ENCODE measurements at places on chromosomes 6 and 20.

DNA sequence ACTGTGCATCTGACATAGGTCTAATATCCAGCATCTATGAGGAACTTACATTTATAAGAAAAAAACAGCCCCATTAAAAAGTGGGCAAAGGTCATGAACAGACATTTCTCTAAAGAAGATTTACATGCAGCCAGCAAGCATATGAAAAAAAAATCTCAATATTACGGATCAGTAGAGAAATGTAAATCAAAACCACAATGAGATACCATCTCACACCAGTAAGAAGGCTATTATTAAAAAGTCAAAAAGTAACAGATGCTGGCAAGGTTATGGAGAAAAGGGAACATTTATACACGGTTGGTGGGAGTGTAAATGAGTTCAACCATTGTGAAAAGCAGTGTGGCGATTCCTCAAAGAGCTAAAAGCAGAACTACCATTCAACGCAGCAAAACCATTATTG is 13.1 kb downstream of the METTL24 start:
- DNase-seq, result no peak

GRCh38 chr6:126337323-126337722 is 2.6 kb upstream of the CENPW start:
- DNase-seq, result no peak

GRCh38 chr6:146997062-146997461 is 207.2 kb upstream of the STXBP5 start:
- no peak for DNase-seq

DNA sequence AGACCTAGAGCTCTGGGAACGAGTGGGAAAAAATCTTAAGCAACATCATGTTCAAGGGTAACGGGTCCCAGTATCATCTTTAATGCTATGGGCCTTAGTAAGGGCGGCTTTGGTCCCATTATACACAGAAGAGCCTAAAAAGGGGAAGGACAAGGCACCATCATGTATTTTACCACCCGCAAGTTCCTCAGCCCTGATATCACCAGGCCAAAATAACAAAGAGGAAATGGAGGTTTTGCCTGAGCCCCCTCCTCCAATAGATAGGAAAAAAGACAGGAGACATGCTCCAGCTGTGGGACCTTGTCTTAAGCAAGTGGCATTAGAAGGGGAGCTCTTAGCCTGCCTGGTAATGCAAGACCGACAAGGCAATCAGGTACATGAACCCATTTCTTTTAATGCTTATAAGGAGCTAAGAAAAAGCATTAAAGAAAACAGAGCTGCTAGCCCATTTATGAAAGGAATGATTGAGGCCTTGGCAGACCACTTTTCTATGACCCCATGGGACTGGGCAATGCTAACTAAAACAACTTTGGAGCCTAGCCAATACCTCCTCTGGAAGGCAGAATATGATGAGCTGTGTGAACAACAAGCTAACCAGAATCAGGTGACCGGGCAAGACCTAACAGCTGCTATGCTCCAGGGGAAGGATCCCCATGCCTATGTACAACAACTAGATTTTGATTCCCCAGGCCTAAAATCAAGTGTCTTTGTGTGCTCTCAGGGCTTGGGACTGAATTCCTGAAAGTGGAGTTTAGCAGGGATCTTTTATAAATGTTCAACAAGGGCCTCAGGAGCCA is 23.2 kb downstream of the HLA-DPA1 start:
- DNase-seq, result no peak

DNA sequence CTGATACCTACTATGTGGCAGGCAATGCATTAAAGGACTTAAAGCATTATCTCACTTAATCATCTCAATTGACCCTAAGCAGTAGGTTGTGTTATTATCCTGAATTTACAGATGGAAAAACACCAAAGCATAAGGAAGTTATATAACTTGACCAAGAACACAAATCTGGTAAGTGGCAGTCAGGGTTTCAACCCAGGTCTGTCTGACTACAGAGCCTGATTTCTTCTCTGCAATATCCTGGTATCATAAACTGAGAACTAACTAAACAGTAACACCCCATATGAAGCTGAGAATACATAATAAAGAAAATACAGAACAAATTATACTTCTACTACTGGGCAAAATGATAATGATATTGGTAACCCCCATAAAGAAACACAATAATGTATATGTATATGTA is 13.8 kb upstream of the DST start:
- DNase-seq, result no peak

DNA sequence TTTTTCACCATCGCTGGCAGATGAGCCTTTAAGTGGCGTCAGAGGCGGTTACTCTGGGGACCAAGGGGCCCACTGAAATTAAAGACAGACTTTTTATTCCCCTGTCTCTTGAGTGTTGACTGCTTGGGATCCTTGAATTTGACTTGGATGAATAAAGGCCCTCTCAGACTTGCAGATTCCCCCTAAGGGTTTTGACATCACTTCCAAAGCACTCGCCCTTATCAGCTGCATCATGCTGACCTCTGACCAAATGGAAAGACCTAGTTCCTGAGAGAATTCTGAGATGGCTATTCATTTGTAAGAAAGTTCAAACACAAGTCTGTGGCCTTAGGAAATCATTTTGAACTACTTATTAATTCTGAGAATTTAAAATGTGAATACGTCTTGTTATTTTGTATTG is 13.5 kb upstream of the MOXD1 start:
- no peak for DNase-seq

GRCh38 chr20:32674362-32674789 is 635 bp upstream of the C20orf203 start:
- DNase-seq, result peak; percentile 56

DNA sequence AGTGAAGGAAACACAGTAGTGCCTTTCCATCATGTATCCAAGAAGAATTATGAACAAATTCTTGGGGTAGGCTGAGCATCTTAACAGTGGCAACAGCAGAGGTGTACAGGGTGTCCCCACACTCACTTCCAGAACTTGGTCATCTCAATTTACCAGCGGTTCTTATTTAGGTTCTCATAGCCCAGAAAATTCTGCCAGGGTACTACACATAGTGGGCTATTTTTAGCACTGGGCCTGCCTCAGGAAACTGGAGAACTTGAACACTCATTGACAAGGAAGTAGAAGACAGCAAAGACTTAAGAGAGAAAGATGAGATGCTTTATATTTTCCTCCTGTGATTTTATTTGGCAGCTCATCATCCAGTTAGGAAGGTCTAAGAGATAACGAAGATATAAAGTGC is 71.8 kb upstream of the PHIP start:
- DNase-seq, result no peak

Data from stimulated activated CD4-positive, alpha-beta T cell treated with anti-CD3 and anti-CD28 coated beads, Interleukin-1b, Interleukin-23, amount 100 ng/mL, for 4 hours (primary cell).